ENCODE measurements at places on chromosomes 7 and 10.

DNA sequence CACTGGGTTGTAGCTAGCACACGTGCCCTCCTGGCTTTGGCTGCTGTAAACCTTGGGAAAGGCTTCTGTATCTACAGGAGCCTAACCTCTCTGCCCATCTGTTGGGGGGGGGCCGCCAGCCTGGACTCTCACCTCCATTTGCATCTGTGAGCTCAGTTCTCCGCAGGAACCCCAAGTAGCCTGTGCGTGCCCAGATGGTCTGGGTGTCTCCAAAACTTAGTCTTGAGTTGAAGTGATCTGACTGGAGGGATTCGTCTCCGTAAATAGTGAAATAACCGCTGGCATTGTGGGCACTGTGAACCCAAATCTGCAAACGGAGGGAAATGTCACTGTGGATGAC is 147.9 kb downstream of the ZMYND11 start:
- no peak for DNase-seq

DNA sequence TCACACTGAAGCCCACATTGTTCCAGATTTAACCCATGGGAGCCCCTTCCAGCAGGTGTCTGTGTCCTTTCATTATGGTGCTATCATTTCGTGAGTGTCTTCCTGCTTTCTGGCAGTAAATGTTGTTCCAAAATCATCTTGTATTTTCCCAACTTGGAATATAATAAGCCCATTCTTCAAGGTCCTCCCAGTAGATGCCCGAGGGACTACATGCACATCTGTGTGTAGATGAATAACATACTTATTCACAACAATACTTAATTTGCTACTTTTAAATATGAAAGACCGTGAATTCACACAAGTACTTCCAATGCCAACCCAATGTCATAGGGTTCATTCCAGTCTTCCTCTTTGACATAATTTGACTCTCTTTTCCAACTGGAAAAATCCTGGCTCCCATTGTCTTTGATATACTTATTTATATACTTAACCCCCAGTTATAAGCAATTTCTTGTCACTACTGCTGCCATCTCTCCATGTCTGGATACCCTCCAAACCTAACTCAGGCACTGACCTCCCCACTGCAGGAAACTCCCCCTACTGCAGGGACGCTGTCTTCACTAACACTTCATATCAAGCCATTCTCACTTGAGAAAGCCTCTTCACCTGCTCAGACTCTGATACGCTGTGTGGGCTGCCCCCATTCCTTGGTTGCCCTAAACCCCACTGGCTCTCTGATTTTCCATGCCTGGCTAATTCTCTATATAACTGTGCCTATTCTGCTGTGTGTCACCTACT is 1119.2 kb downstream of the CNTNAP2 start:
- no peak for DNase-seq

DNA sequence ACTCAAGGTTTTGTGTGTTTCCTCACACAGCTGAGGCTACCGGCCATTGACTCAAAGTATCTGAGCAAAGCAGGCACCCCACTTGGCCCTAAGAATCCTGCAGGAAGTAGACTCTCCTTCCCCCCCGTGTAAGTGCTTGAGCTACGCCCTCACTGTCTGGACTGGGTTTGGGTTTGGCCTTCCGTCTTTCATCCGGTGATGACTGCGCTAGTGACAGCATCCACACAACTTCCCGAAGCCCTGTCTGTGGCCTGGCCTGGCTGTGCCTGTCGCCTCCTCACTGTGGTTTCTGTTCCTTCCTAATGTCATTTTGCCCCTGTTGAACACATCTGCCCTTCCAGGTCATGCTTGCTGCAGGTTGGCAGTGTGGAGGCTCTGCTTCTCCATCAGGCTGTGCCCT is 14.5 kb downstream of the C7orf57 start:
- DNase-seq = no peak

DNA sequence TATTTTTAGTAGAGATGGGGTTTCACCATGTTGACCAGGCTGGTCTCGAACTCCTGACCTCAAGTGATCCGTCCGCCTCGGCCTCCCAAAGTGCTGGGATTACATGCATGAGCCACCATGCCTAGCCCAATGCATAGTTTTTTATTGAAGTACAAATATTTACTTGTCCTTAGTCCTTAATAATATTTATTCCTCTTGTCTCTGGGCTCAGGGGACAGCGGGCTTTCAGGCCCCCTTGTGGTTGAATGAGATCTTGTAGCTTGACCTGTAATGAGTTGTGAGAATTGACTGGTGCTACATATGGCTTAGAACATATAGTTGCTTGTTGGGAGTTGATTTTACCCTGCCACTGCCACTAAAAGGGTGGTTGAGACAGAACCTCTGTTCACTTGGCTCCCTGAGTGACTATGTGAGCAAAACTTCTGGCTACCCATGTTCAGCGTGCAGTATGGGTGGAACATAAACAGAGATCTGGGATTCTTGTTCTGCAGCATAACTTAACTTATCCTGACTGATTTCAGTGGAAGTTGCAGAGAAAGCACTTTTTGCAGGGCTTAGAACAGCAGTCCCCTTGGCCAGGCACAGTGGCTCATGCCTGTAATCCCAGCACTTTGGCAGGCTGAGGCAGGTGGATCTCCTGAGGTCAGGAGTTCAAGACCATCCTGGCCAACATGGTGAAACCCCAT is 14.9 kb downstream of the CCL26 start:
- peak; percentile 58 for DNase-seq

DNA sequence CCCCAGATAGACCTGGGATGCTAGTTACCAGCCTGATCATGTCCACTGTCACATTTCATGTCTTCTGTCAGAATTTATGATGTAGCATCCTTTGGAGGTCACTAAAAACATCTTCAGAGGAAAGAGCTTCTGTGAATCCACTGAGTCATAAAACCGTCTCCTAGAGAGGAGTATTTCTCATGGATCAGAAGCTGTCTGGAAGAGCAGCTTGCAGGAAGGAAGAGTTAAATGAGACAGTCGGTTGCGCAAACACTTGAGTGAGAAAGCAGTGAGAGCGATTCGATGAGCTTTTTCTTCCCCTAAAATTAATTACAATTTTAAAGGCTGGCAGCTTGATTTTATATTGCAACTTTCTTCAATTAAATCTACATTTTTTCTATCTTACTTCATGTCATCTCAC is 47.2 kb upstream of the WDR11 start:
- no peak for DNase-seq

DNA sequence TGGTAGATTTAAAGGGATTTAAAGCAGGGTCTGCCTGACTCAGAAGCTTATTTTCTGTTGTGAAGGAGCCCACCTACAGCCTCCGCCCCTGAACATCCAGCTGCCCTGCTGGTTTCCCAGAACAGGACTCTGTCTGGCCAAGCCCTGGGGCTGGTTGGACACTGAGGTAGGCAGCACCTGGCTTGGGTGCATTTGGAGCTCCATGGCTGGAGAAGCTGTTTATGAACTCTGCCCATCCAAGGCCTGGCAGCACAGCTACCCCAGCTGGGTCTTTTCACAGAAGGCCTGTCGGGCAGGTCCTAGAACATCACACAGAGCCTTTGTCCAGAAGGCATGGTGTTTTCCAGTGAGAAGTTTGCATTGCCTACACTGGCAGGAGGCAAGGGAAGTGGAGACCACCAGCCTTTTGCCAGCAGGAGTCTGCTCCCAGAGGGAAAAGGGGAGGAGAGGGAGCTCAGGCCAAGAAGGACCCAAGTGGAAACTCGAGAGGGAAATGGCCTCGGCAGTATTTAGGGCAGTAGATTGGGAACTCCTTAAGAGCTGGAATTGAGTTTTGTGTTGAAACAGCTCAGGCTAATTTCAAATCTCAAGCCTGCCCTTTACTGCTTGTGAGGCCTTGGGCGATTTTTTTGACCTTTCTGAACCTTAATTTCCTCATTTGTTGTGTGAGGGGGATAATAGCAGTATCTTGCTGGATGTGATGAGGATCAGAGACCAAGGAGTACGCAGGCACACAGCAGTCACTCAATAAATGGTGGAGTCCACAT is 12.3 kb upstream of the PDCD4 start:
- no peak for DNase-seq

DNA sequence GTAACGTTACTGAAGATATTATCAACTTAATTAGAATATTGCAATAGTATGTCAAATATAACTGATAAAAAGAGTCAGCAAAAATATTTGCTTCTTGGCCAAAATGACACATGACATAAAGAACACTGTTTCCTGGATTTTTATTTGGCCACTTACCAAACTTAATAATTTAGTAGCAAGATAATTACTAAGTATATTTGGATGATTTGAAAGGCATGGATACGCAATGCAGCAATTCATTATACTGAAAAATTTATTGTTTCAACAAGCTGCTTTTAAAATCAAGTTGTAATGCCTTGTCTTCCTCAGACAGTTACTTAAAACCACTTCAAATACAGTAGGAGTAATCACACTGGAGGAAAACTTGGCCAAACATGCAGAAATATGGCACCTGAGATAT is 234.0 kb downstream of the SEMA3E start:
- DNase-seq = no peak

All from T47D (cell line).